ENCODE measurements at places on chromosomes 11 and 22.
A peak's percentile ranks its signal among the peaks of the same experiment; 100 is the strongest.

- no peak for DNase-seq
Observed at GRCh38 chr11:35177370-35177769, 38.4 kb downstream of the CD44 start.

GRCh38 chr22:30297276-30297990 is 8.1 kb upstream of the CASTOR1 start:
- DNase-seq, result no peak

DNA sequence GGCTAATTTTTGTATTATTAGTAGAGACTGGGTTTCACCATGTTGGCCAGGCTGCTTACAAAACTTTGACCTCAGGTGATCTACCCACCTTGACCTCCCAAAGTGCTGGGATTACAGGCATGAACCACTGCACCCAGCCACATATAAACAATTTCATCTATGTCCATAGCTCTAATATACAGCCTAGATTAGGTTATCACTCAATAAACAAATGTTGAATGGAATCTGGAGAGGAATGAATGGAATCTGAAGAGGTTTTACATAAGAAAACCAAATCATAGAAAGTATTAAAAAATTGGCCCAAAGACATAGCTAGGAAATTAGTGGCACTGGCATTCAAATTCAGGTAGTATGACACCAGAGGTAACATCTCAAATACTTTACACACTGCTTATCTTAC is 1401.4 kb upstream of the TENM4 start:
- no peak for DNase-seq

- peak; percentile 71 for DNase-seq
Observed at GRCh38 chr22:17785185-17786184, 11.2 kb upstream of the BID start.

GRCh38 chr22:41833369-41834004 is 582 bp downstream of the SREBF2 start:
- peak; percentile 50 for DNase-seq

DNA sequence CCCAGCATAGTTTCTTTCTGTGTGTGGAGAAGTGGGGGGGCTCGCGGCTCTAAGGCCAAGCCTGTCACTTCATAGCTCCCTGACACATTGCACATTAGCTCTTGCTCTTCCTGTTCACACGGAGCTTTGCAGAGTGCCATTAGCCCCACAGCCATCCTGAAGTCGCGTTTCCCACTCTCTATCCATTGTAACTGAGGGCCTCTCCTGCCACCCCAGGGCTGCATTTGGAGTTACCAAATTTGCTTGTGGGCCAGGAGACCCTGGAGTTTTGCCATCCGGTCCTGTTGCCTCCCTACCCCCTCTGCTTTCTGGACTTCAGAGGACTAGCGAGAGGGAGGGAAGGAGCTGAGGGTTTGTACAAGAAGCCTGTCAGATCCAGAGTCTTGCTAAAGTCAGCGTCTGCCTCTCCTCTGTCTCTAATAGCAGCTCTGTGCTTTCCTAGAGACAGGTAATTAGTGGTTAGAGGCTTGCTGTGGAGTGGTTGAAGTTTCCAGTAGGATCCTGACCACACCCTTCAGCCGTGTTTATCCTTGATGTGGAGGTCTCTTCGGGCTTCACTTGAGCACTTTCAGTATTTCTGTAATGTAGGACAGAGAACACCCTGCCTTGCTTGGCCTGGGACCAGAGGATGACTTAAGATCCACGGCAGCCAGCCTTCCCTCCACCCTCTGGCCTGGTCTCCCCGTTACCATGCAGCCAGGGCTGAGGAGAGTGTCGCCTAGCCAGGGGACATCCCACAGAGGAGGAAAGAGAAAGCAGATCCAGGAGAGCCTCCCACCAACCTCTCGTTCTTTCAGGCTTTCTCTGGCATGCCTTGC is 14.1 kb downstream of the DCPS start:
- peak; percentile 31 for DNase-seq

DNA sequence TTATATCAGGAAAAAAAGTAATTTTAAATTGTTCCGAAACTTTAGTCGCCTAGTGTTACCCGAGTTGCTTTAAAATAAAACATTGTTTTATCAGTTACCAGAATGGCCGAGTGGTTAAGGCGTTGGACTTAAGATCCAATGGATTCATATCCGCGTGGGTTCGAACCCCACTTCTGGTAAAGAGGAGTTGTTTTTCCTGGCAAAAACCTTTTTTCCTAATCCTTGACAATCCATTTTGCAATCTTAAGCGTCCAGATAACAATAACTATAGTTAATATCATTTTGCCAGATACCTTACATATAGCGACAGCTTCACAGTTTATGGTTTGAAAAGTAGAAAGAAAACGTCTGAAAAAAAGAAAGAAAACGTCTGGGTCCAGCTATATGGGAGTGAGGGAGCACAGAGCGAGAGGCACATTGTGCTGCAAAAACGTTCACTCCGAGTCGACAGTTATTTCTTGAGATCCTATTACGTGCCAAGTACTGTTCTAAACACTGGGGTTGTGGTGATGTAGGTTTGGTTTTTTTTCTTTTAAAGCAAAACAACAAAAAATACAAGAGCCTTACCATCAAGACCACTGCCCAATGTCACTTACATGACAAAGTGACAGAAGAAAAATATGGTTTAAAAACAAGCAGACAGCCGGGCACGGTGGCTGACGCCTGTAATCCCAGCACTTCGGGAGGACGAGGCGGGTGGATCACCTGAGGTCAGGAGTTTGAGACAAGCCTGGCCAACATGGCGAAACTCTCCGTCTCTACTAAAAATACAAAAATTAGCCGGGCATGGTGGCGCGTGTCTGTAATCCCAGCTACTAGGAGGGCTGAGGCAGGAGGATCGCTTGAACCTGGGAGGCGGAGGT is 40.6 kb downstream of the OR4D9 start:
- no peak for DNase-seq

GRCh38 chr11:6200975-6201374 is 2.0 kb downstream of the OR52W1 start:
- no peak for DNase-seq

DNA sequence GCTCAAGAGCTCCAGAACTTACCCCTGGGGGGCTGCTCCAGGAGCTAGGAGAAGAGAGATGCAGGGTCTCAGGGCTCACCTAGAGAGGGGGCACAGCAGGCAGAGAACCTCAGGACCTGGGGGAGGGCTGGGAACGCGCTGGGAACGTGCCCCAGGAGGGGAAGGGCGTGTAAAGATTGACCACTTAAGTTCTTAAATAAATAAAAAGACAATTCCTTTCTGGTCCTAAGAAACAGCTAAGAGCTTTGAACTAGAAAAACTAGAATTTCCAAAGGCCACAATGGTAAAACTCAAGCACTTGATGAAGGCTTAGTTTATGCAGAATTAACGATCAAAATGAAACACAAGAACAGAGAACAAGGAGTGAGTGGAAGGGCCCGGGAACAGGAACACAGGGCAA is 89.1 kb downstream of the CELSR1 start:
- DNase-seq, result no peak

GRCh38 chr11:1478011-1478410 is 8.6 kb downstream of the MOB2 start:
- DNase-seq, result no peak

DNA sequence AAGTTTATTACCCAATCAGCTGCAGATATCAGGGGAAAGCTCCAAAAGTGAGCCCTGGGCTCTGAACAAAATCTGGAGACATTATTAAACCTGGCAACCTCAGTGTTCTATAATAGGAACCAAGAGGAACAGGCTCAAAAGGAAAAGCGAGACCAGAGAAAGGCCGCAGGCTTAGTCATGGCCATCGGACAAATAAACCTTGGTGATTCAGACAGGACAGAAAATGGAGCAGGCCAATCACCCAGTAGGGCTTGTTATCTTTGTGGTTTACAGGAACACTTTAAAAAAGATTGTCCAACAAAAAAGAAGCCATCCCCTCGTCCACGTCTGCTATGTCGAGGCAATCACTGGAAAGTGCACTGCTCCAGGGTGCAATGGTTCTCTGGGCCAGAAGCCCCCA is 7.7 kb upstream of the PANX1 start:
- DNase-seq, result no peak
